Activated CD8-positive, alpha-beta memory T cell treated with anti-CD3 and anti-CD28 coated beads, Interleukin-2, amount 50 U/mL, for 4 hours (primary cell): ENCODE measurements at places on chromosomes 12 and 14.
A peak's percentile ranks its signal among the peaks of the same experiment; 100 is the strongest.

- no peak for DNase-seq
These were observed 11.8 kb downstream of the NGB start for GRCh38 chr14:77259025-77259715.

GRCh38 chr14:26339381-26339780, 258.5 kb downstream of the NOVA1 start:
- DNase-seq = no peak

DNA sequence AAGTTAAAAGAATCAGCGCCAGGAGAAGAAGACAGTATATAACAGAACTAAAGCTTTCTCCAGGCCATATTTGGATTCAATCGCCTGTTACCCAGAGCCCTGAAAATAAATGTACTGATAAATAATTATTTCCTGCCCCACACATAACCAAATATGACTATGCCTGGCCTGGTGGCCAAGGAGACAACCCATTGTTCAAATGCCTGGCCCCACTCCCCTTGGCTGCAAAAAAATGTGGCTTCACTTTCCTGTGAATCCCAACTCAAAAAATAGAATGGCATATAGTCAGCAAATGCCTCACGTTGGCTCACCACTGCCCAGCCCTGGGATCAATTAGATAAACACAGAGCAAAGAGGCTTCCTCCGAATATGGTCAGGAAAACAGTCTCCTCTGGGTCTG, 472.1 kb downstream of the BCL11B start:
- DNase-seq = no peak

GRCh38 chr12:97168804-97169203, 261.7 kb downstream of the NEDD1 start:
- no peak for DNase-seq

DNA sequence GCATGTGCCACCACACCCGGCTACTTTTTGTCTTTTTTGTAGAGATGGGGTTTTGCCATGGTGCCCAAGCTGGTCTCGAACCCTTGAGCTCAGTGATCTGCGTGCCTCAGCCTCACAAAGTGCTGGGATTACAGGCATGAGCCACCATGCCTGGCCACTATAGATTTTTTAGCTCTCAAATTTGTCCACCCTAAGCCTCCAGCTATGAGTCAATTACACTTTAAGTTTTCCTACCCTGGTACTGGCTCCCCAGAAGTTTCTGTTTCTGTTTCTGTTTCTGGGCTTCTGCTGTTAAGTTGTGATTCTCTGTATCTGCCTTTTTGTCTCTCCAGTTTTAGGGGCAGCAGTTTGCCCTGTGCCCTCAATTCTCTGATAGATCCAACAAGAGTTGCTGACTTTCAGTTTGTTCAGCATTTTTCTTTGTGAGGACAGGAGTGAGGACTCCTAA, 4.4 kb upstream of the TINF2 start:
- no peak for DNase-seq

DNA sequence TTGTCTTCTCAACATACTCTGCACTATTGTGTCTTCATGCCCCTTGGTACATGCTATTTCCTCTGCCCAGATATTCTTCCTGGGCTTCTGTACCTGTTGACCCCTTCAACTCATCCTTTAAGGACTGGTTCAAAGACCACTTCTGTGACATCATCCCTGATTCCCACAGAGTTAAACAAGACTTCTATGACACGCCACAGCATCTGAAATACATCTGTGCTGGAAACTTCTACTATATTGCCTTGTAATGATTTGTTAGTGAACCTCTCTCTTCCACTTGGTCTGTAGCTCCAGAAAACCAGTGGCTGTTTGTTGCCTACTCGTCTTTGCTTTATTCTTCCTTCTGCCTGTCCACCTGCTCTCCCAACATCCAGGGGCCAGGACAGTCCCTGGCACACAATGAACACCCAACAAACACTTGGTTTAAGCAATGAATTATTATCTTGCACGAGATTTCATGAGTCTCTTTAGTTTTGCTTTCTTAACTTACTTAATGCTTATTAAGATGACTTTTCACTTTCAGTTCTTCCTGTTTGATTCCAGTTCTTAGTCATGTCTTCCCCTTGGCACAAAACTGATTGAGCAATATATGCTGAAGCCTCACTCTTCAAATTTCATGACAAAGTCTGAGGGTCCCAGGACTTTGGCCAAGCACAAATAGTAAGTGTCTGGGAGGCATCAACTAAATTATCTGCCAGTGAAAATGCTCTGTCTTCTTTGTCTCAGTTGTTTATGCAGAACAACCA, 485.9 kb downstream of the APAF1 start:
- DNase-seq = no peak

DNA sequence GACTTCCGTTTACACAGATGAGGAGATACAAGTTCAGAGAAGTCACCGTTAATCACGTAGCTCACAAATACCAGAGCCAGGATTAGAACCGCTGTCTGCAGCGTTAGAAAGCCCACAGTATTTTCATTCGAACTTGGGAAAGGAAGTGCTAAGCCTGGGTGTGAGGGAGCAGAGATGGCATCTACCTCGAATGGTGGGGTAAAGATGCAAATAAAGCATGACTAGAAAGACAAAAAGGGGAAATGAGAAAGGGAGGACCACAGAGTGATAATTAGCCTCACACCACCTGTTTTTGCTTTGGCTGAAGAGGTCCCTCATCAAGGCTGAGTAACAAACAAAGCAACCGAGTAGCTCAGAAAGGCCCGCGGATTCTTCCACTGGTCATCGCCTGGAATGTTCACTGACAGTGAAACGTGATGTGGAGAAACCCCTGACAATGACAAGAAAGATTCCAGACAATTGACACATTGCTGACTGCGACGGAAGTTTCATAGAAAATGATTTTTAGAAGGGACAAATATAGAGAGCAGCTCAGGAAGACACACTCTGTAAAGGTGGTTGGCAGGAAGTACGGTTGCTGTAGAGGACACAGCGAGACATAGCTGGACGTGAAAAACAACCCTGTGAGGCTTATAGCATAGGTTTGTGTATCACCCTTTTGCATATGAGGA, 31.5 kb upstream of the BHLHE41 start:
- no peak for DNase-seq

- no peak for DNase-seq
These were observed 626 bp downstream of the TXNDC16 start for GRCh38 chr14:52551696-52552062.

GRCh38 chr14:70655110-70655826, 13.6 kb downstream of the TTC9 start:
- peak; percentile 58 for DNase-seq

- no peak for DNase-seq
These were observed 113.0 kb upstream of the RAP1B start for GRCh38 chr12:68497702-68498101.

DNA sequence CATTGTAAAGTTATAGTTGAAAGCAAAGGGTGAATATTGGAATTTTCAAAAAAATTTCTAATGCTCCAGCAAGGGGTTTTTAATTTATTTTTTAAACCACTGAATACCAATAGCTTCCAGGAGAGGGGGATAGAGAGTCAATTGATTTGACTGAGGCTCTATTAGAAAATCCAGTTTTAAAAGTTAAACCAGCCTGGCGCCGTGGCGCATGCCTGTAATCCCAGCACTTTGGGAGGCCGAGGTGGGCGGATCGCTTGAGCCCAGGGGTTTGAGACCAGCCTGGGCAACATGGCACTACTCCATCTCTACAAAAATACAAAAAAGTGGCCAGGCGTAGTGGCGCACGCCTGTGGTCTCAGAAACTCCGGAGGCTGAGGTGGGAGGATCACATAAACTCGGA, 150.1 kb downstream of the SLC38A4 start:
- DNase-seq = no peak

GRCh38 chr12:79925492-79925891, 9.4 kb downstream of the PPP1R12A start:
- no peak for DNase-seq

- DNase-seq = no peak
These were observed 72.1 kb upstream of the SRSF5 start for GRCh38 chr14:69694730-69695281.

DNA sequence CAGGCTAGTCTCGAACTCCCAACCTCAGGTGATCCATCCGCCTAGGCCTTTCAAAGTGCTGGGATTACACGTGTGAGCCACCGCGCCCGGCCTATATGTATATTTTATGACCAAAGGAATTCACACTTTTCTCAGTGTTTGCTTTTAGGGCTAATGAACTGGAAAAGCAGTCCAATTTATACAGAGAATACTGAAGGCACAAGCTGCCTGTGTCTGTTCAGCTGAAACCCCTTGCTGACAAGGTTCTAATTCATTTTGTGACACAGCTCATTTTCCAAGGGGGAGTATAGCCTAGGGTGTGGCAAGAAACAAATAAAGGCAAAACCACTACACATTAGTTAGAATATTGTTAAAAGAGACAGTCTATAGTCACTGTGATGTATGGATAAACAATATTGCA, 18.3 kb upstream of the NEMF start:
- DNase-seq = no peak
